ENCODE measurements at places on chromosomes 13 and 19.

GRCh38 chr13:51895906-51896888 lies 34.4 kb downstream of the CCDC70 start:
- DNase-seq = no peak

DNA sequence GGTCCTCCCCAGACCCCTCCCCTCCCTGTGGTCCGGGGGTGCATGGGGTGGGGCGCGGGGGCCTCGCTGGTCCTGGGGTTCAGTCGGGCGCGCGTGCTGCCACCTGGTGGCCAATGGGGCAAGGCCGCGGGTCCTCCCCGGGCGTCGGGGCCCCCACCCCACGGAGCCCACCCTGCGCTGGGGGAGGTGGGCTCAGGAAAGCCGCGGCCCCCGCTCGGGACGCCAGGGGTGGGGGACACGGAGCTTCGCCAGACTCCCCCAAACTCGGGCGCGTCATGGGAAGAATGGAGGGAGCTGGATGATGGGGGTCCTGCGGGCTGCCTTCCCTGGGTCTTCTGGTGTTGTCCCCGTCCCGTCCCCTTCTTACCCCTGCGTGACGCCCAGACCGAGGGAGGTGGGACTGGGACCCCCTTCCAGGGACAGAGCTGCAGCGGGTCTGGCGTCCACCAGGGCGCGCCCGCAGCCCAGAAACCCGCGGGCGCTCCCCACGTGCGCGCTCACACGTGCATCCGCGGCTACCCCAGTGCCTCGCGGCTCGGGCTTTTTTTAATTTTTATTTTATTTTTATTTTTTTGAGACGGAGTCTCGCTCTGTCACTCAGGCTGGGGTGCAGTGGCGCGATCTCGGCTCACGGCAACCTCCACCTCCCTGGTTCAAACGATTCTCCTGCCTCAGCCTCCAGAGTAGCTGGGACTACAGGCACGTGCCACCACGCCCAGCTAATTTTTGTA lies 19.8 kb upstream of the TCF3 start:
- DNase-seq = no peak

GRCh38 chr19:3319643-3320353 lies 46.6 kb upstream of the NFIC start:
- DNase-seq = no peak

GRCh38 chr19:55320844-55321419 lies 4.2 kb downstream of the TMEM150B start:
- DNase-seq = no peak

DNA sequence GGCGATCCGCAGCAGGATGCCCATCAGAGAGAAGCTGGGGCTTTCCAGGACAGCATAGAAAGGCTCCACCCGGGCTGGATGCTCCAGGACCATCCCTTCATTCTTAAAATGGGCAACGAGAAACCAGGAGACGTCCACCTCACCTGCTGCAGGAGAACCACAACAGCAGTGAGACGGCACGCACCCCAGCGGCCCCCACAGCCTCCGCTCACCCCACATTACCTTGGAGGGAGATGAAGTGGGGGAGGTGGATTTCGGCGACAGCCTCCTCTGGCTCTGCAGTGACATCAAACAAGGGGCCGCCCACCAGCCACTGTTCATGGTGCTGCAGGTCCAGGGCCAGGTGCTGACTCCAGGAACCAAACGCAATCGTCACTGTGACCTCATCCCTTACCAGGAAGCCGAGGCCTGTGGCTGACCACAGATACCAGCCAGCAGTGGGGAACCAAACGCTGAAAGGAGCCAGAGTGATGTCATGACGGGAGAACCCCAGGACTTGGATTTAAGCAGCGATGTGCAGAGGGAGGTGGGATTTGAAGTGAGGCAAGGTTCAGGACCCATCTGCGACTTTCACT lies 25.1 kb downstream of the CARD8 start:
- DNase-seq = no peak

DNA sequence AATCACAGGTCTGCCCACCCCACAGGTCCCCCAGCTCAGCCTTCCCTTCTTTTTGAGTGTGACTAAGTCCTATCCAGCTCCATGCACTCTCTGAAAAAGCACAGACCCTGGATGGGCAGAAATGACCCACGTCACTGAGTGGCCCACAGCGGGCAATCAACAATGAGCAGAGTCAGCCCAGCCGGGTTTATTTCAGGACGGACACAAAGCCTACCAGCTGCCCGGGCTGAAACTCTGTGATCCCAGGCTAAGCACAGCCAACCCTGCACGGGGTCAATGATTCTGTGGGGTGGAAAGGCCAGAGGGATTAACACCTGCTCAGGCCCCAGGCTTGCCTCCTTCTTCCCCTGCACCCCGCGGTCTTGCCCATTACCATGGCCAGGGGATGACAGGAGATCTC lies 8.4 kb downstream of the NAPA start:
- no peak for DNase-seq

DNA sequence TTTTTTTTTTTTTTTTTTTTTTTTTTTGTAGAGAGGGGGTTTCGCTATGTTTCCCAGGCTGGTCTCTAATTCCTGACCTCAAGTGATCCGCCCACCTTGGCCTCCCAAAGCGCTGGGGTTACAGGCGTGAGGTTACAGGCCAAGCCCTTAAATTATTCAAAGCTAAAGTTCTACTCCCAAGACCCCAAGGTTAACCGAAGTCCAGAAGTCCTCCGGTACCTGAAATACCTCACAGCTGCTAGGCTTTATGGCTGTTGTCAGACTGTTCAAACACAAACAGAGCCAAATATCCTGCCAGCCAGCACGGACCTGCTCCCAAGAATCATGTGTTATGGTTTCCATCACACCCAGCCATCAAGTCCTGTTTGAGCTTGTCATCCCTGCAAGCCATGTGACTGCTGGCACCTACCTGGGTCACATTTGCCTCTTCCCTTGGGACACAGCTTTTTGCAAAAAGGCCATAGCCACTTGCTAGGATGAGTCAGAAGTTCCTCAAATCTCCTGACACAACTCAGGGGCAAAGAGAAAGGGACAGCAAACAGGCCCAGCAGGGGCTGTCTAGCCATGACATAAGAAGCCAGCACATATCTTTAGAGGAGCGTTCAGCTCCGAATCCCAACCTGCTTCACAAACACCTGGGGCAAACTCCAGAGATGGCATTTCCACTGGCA lies 129.9 kb downstream of the FOXO1 start:
- DNase-seq = no peak

GRCh38 chr13:98405107-98405571 lies 171.8 kb downstream of the STK24 start:
- DNase-seq = no peak

DNA sequence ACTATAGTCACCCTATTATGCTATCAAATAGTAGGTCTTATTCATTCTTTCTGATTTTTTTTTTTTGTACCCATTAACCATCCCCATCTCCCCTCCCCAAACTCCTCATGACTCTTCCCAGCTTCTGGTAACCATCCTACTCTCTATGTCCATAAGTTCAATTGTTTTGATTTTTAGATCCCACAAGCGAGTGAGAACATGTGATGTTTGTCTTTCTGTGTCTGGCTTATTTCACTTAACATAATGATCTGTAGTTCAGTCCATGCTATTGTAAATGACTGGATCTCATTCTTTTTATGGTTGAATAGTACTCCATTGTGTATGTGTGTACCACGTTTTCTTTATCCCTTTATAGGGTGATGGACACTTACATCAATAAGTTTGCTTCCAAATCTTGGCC lies 4.5 kb upstream of the MYCBP2 start:
- DNase-seq = no peak

DNA sequence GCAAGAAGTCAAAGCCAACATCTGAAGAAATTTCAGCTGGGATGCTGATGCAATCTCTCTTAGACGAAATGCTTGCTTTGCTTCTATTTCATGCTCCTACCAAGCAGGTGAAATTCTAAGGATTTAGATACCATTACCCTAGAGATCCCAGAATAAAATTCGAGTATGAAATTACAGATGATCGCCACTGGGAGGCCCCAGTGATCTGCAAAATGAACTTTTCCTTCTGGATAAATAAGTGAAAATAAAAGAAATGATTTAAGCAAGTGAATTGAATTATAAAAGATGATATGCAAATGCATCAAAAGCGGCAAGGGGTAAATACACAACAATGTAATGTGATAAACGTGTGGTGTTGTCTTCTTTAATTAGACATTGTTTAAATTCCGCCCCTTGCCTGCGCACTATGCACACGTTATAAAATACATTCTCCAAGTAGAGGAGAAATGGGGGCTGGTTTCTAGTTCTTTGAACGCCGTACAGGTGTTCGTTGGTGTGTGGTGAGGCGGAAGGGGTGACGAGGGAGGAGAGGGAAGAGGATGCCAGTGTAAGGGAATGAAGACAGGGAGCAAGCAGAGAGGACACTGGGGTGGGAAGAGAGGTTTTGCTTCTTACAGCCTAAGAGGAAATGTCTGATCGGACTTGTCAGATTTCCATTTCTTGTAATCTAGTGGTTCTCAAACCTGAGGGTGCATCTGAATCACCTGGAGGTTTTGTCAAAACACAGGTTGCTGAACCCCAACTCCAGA lies 58.0 kb downstream of the ERCC5 start:
- no peak for DNase-seq

DNA sequence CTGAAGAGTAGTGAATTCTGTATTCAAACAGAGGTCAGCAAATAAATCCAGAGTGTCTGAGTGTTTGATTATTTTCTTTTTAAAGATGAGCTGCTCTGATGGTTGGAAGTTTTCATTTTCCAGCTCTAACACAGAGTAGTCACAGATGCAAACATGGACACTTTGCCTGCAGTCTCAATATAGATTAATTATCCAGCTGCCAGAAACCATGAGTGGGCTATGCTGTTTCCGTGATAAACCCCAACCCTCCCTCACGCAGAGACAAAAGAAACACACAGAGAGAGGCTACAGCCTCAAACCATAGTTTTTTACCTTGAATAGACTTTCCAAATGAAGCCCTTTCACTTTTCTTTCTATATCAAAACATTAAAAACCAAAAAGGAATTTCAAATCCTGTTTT lies 884.7 kb downstream of the DIAPH3 start:
- no peak for DNase-seq

DNA sequence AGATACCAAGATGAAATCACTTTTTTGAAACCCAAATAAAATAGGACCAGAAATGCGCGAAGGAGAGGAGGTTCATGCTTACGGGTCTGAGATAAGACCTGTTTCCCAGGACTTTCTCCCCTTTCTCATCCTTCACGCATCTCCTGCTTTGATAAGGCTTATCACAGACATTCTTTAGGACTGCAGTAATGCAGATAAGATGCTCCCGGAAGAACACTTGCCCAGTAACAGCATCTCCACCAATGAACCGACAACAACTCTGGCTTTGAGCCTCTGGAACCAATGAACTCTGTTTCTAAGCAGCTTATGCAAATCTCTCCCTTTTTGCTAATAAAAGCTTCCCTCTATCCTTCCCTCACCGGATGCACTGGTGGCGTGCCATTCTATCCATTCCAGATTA lies 783.4 kb upstream of the ARGLU1 start:
- DNase-seq = no peak

DNA sequence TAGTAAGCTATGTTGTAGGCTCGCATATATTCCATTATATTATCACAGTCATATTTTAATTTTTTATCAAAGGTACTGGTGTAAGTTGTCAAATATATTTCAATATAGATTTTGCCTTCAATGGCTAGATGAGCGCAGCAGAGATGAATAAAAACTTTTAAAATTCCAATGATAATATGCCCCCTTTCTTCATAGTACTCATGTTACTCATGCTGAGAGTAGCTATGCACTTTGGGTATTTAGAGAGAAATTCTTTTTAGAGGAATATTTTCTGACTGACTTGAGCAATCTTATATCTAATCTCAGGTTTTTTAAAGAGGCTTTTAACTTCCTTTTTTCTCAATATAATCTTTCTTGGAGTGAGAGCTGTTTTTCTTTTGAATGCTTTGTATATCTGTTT lies 11.4 kb downstream of the ZNF254 start:
- no peak for DNase-seq

DNA sequence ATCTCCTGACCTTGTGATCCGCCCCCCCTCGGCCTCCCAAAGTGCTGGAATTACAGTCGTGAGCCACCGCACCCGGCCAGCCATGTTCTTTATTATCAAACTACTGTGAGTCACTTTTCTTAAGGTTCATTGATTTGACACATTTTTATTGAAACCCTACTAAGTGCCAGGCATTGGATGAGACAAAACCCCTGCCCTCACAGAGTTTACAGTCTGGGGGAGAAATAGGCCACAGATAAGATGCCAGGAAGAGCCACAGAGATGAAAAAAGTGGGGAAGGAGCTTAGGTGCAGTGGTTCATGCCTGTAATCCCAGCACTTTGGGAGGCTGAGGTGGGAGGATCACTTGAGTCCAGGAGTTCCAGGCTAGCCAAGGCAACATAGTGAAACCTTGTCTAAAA lies 14.5 kb upstream of the MAP2K2 start:
- no peak for DNase-seq

- DNase-seq = peak; percentile 94
Measured at GRCh38 chr13:38349390-38350113, at the start of gene UFM1. UFM1 (plus strand) TSS chr13:38349851; CDS start chr13:38349920, 69 bp downstream.

- no peak for DNase-seq
Measured at GRCh38 chr19:1907563-1908363, 2.6 kb downstream of the ADAT3 start.

DNA sequence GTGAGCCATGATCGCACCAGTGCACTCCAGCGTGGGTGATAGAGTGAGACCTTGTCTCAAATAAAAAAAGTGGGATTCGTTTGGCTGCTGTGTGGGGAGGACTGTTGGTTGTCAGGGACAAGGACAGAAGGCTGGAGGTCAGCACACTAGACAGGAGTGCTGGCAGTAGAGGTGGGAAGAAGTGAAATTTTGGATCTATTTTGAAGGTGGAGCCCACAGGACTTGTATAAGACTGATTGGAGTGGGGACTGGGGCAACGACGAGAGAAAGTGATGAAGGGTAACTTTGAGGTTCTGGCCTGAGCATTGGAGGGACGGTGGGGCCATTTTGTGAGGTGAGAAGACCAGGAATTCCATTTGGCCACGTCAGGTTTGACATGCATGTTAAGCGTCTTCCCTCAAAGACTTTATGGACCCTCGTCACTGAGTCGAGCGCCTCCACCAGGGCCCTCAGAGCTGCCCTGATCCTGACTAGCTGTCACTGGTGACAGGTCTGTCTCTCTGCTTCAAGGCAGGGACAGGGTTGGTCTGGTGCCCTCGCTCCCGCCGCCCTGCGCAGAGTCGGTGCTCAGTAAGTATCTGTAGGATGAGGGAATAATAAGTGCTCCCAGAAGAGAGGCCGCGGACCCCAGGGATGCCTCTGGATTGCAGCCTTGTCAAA lies 673 bp downstream of the CTU1 start:
- no peak for DNase-seq

DNA sequence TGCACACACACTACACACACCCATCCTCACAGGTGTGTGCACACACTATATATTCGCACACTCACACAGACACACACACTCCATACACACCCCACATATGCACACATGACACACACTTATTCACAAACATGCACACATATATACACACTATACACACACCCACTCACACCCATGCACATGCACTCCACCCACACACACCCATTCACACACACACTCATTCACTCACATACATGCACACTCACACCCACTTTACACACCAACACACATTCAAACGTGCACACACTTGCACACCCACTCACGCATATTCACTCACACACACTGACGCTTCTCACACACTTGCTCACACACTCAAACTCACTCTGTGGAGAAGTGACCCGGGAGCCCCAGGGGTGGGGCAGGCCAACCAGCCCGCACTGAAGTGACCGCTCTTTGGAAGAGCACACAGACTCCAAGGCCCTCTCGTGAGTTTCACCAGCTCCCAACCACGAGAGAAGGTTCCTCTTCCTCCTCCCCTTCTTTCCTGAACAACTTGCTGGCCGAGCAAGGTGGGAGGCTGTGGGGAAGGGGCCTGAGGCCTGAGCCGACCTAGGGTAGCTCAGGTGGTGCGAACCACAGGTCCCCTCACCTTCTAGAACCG lies 86.1 kb upstream of the TM9SF2 start:
- DNase-seq = no peak
